ENCODE measurements at places on chromosomes 12 and 14. TPM values are rescaled to one million over a fixed set of nuclear protein-coding genes. Genes with fewer than 3 reads are reported as not detected.

GRCh38 chr14:75578786-75579337, 442 bp downstream of the FLVCR2 start:
- peaks cover 4% of the 10 kb centered on the region for H3K4me1 ChIP-seq
- no peaks in the 10 kb centered on the region for H3K36me3 ChIP-seq
- H3K27ac ChIP-seq: peak overlapping the region; percentile 32
- H3K4me3 ChIP-seq: peak overlapping the region; percentile 74
- DNase-seq: no peak

- no peaks in the 10 kb centered on the region for H3K36me3 ChIP-seq
- H3K27me3 ChIP-seq: no peaks in the 10 kb centered on the region
- no peak overlapping the region for H3K27ac ChIP-seq
- no peak for DNase-seq
Observed at GRCh38 chr12:101277443-101277842, 2.5 kb upstream of the UTP20 start.

DNA sequence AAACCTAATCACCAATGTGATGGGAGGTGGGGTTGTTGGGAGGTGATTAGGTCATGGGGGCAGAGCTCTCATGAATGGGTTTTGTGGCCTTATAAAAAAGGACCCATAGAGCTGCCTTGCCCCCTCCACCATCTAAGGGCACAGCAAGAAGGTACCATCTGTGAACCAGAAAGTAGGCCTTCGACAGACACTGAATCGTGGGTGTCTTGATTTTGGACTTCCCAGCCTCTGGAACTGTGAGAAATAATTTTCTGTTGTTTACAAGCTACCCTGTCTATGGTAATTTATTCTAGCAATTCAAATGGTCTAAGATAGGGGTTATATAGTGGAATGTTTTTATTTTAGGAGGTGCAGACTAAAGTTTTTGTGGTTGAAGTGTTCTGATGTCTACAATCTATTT, 7.9 kb upstream of the SLC10A1 start:
- no peak for DNase-seq
- no peak overlapping the region for H3K27ac ChIP-seq
- no peaks in the 10 kb centered on the region for H3K36me3 ChIP-seq

DNA sequence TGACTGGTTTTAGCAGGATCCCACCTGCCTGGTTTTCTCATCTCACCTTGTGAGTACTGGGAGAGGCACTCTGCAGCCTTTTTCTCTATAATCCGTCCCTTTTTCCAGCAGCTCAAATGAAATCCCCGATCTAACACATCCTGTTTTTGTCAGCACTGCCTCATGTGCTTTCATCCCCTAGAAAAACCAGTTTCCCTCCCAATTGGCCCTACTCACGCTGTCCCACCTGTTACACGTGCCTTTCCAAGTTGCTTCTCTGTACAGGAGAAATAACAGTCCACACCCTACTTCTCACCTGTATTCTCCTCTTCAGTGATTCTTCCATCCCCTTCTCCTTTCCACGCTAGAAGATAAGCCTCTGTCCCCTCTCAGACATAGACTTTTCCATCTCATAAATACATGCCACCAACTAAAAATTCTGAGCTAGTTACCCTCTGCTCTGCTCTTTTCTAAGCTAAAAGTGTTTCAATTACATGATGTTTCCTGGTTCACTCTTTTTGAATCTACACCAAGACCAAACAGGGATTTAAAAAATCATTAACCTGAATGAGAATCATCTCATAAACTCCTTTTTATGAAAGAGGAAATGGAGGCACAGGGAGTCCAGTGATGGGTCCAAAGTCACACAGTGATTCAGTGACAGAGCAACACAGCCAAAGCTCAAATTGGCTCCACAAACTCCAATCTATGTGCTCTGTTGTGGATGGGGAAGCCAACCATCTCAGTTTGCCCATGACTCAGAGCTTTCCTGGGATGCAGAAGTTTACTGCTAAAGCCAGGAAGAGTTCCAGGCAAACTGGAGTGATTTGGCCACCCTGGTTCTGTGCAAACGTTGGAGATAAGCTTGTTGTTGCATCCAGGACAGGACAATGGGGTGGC, 240.0 kb upstream of the TMEM132C start:
- DNase-seq: no peak
- H3K27ac ChIP-seq: no peak overlapping the region
- H3K4me3 ChIP-seq: no peak overlapping the region
- no peaks in the 10 kb centered on the region for H3K27me3 ChIP-seq
- no peaks in the 10 kb centered on the region for H3K4me1 ChIP-seq
- no peaks in the 10 kb centered on the region for H3K36me3 ChIP-seq

- H3K4me1 ChIP-seq: no peaks in the 10 kb centered on the region
- peaks cover 31% of the 10 kb centered on the region for H3K36me3 ChIP-seq
- DNase-seq: no peak
- no peak overlapping the region for H3K4me3 ChIP-seq
Observed at GRCh38 chr14:35073486-35073885, 27.4 kb downstream of the FAM177A1 start.

GRCh38 chr14:23055621-23056144, 1.6 kb downstream of the CDH24 start:
- DNase-seq: no peak
- H3K27me3 ChIP-seq: no peaks in the 10 kb centered on the region
- H3K27ac ChIP-seq: no peak overlapping the region
- peaks cover 6% of the 10 kb centered on the region for H3K4me1 ChIP-seq
- peaks cover 9% of the 10 kb centered on the region for H3K36me3 ChIP-seq

DNA sequence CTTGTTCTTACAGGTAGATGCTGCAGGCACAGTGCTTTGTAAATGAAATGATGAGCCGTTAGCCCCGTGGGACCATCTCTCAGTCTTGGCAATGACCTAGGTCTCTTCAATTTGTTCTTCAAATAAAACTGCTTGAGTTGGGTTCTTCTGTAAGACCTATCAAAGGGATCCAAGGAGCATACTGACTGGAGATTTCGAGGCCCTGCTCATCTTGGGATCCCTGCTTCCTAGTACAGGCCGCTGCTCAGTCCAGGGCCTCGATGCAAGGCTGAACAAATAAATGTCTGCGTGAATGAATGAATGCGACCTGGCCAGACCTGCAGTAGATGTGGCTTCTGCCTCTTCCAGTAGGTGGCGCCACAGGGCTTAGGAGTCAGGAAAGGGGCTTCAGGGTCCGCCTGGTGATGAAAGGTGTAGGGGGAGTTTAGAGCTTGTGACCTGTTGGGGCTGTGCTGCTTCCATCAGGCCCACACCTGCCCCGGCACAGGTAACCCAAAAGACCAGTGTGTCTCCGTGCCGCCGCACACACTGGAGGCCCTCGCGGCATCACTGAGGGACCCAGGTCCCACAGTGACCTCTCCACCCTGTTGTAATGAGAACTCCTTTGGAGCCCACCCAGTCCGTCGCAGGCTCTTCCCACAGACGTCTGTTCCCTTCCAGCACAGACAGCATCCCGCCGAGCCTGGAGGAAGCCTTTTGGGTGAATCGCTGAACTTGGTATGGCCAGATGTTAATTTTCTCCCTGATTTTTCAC, 4.4 kb downstream of the CACNA1C start:
- no peaks in the 10 kb centered on the region for H3K36me3 ChIP-seq
- H3K4me3 ChIP-seq: peak overlapping the region; percentile 92
- no peak for DNase-seq
- peaks cover 36% of the 10 kb centered on the region for H3K4me1 ChIP-seq
- H3K27ac ChIP-seq: peak overlapping the region; percentile 90

GRCh38 chr12:20055856-20056255, 312.5 kb upstream of the PDE3A start:
- H3K27me3 ChIP-seq: no peaks in the 10 kb centered on the region
- no peaks in the 10 kb centered on the region for H3K36me3 ChIP-seq
- H3K4me3 ChIP-seq: no peak overlapping the region
- no peak overlapping the region for H3K27ac ChIP-seq

- H3K27ac ChIP-seq: peak overlapping the region; percentile 60
- H3K36me3 ChIP-seq: peaks cover 22% of the 10 kb centered on the region
- no peak overlapping the region for H3K4me3 ChIP-seq
- no peak for DNase-seq
Observed at GRCh38 chr14:75467763-75468162, 39.9 kb downstream of the JDP2 start.

- no peaks in the 10 kb centered on the region for H3K36me3 ChIP-seq
- H3K4me1 ChIP-seq: peaks cover 22% of the 10 kb centered on the region
- DNase-seq: no peak
- H3K4me3 ChIP-seq: no peak overlapping the region
- H3K27ac ChIP-seq: no peak overlapping the region
Observed at GRCh38 chr14:104574536-104574935, 5.0 kb upstream of the C14orf180 start.

DNA sequence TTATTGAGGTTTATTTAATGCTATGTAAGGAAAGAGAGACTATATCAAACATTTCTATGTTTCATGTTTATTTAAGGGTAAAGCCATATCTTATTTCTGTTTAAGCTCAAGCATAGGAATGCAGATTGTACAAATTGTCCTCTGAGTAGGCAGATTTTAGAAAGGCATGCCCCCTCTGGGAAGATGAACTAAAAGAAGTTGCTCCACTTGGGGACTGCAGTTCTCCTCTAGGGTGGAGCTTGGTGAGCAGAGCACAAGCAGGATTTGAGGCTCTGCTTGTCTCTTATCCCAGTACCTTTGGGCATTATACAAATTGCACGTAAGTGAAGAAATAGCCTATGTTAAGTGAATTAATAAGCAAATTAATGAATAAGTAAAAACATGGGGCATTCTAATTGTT, 96.2 kb upstream of the PDE3A start:
- peaks cover 32% of the 10 kb centered on the region for H3K4me1 ChIP-seq
- no peak for DNase-seq
- no peak overlapping the region for H3K4me3 ChIP-seq
- no peaks in the 10 kb centered on the region for H3K27me3 ChIP-seq
- no peak overlapping the region for H3K27ac ChIP-seq

GRCh38 chr12:132558861-132559623, 51.3 kb downstream of the LRCOL1 start:
- no peaks in the 10 kb centered on the region for H3K27me3 ChIP-seq
- H3K36me3 ChIP-seq: no peaks in the 10 kb centered on the region
- peak overlapping the region; percentile 79 for H3K4me3 ChIP-seq
- no peak for DNase-seq

DNA sequence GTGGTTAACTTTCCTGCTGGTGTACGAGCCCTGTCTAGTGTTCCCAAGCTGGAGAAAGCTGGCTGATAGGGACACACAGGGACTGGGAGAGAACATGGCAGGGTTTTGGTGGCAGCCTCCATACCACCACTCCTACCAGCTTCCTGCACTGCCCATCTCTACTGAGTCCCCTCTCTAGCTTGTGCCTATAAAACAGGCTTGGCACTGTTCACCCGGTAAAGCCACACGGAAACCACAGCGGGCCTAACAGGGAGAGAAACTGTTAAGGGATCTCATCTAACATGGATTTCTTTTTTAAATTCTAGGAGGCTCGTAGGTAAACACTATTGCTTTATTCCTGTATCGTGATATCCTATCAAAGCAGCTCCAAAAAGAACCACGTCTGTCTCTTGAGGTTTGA, 204.7 kb downstream of the TTC7B start:
- H3K36me3 ChIP-seq: no peaks in the 10 kb centered on the region
- H3K4me1 ChIP-seq: peaks cover 20% of the 10 kb centered on the region
- no peaks in the 10 kb centered on the region for H3K27me3 ChIP-seq
- DNase-seq: no peak
- H3K4me3 ChIP-seq: no peak overlapping the region
- no peak overlapping the region for H3K27ac ChIP-seq

GRCh38 chr14:94028450-94028826, 2.3 kb downstream of the OTUB2 start:
- no peak for DNase-seq
- no peaks in the 10 kb centered on the region for H3K36me3 ChIP-seq
- no peaks in the 10 kb centered on the region for H3K27me3 ChIP-seq
- no peaks in the 10 kb centered on the region for H3K4me1 ChIP-seq

- H3K4me1 ChIP-seq: peaks cover 12% of the 10 kb centered on the region
- DNase-seq: no peak
- H3K4me3 ChIP-seq: no peak overlapping the region
- no peaks in the 10 kb centered on the region for H3K36me3 ChIP-seq
- no peaks in the 10 kb centered on the region for H3K27me3 ChIP-seq
Observed at GRCh38 chr14:75847584-75847983, 134.2 kb downstream of the TGFB3 start.

GRCh38 chr12:70637303-70638085, at the start of gene PTPRB:
PTPRB (minus strand) TSS chr12:70637429; CDS start chr12:70637395, 34 bp downstream.
- H3K36me3 ChIP-seq: no peaks in the 10 kb centered on the region
- no peak for DNase-seq
- H3K4me3 ChIP-seq: no peak within 1 kb of the TSS
- H3K4me1 ChIP-seq: no peaks in the 10 kb centered on the region
- H3K27ac ChIP-seq: no peak within 1 kb of the TSS
- no peaks in the 10 kb centered on the region for H3K27me3 ChIP-seq

GRCh38 chr12:50192908-50193307, 25.7 kb upstream of the CERS5 start:
- H3K36me3 ChIP-seq: peaks cover 9% of the 10 kb centered on the region
- H3K27ac ChIP-seq: peak overlapping the region; percentile 55
- no peak for DNase-seq
- peaks cover 30% of the 10 kb centered on the region for H3K4me1 ChIP-seq

DNA sequence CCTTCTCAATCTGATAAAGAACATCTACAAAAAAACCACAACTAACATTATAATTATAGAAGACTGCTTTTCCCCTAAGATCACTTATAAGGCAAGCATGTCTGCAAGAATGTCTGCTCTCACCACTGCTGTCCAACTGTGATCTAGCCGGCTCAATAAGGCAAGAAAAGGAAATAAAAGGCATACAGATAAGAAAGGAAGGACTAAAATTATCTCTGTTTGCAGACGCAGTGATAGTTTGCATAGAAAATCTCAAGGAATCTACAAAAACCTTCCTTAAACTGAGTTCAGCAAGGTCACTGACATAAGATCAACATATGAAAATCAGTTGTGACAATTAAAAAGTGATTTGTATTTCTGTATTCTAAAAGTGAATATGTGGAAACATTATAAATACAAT, 138.0 kb upstream of the EGLN3 start:
- H3K27me3 ChIP-seq: no peaks in the 10 kb centered on the region
- H3K36me3 ChIP-seq: no peaks in the 10 kb centered on the region
- H3K27ac ChIP-seq: no peak overlapping the region

The TPPP2 gene
- total RNA-seq: not detected

The PABPN1 gene
- 44.8 TPM for total RNA-seq

The AICDA gene
- total RNA-seq: not detected

The AKAP5 gene
- 4.3 TPM for total RNA-seq

The ETV6 gene
- 41.4 TPM for total RNA-seq

The NID2 gene
- 33.3 TPM for total RNA-seq

The MAP3K9 gene
- 1.1 TPM for total RNA-seq

The ZC2HC1C gene
- 1.1 TPM for total RNA-seq
